ENCODE measurements at places on chromosomes 12 and 14.

- no peak for DNase-seq
Measured at GRCh38 chr14:94008234-94008633, 11.1 kb downstream of the CCDC197 start.

DNA sequence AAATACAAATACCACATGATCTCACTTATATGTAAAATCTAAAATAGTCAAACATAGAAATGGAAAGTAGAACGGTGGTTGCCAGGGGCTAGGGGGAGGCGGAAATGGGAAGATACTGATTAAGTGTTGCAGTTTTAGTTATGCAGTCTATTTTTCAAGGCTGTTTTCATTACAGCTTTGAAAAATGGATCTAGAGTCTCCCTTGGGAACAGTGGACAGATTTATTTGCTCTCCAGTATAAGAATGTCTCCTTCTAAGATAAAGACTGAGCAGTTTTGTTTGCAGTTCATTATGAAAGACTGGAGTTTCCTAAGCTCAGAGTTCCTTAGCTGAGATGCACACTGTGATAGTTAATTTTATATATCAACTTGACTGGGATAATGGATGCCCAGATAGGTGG, 202.5 kb downstream of the KLHL28 start:
- no peak for DNase-seq

GRCh38 chr12:50055831-50056638, 1.4 kb upstream of the ASIC1 start:
- DNase-seq: peak; percentile 41

DNA sequence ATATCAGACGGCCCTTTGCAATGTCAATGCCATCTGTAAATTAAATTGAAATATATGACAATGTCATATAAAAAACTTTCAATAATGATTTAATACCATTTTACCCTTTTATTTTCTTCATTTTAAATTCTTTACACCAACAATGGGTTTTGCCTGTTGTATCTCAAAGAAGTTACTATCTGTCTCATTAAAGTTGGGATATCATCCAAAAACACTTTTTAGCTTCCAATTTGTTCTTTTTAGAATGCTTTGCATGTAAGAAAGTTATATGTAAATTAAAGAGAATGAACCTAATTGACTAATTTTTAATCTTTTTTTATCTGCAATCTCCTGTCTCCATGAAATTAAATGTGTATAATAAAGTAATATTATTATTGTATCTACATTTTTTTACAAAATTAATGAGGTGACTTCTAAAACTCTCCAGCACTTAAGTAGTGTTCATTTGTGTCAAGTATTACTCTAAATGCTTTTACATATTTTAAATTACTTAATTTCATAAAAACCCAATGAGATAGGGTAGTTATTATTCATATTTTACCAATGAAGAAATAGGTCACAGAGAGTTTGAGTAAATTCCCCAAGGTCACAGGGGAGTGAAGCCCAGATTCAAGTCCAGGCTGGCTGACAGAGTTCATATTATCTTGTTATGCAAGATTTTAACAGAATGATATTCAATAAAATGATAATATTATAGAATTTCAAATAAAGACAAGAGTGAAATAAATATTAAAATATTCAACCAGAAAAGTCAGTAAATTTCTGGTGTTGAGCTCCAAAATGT, 673.0 kb upstream of the FLRT2 start:
- DNase-seq: no peak

- DNase-seq: peak; percentile 81
Measured at GRCh38 chr12:10722905-10723746, at the start of gene YBX3. Gene YBX3 (minus strand): TSS chr12:10723323. CDS start chr12:10723111, 212 bp downstream.

DNA sequence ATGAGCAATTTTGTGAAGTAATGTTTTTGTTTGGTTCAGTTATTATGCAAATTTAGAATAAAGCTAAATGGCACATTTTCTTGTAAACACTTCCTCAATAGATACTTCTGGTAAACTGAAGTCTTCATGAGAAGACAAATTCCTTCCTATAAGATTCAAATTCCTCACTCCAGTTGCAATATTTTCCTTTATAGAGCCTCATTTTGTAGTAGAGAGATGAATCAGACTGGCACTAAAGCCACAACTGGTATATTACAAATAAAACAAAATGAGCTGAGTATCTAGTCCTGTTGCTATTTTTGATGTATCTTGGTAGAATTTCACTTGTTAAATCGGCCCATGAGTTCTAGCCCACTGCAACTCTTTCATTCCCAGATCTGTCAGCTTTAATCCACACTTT, 5.5 kb downstream of the LGR5 start:
- DNase-seq: no peak

DNA sequence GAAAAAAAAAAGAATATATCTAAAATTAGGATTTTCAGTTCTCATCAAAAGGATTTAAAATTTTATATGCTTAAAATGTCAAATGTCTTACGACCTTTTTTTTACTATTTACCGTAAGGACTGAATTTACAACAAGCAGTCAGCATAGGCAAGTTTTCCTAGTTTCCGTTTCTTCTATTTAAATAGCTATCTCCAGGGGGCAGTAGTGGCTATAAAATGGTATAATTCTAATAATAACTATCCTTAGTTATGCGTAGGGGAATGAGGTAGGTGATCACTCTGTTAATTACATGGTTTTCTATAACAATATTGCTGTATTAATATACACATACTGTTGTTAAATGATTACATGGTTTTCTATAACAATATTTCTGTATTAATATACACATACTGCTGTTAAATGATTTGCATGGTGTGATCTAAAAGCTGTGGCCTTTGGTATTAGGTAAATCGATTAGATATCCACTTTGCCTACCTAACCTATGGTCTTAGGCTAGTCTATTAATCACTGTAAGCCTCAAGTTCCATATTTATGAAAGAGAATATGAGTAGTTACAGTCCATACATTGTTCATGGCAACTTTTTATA, 217.7 kb upstream of the PDZRN4 start:
- no peak for DNase-seq

GRCh38 chr14:69049675-69050074, 70.6 kb upstream of the ACTN1 start:
- DNase-seq: peak; percentile 67

DNA sequence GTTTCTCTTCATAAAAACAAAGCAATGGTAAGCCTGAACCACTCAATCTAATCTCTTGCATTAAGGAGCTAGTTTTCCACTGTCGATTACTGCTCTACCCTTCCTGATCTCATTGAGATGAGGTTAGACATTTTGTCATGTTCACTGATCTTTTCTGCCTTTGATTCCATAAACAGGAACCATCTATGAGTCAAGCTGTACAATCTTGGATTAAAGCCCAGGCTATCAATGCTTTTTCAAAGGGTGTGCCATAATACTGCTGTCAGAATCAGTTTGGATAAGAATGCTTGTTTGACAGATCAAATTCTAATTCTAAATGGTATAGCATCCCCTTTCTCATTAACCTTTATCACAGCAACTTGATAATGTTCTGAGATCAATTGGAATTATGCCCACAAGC, 16.1 kb downstream of the GRIP1 start:
- peak; percentile 78 for DNase-seq

- peak; percentile 66 for DNase-seq
Measured at GRCh38 chr12:67540920-67541624, 107.5 kb upstream of the DYRK2 start.

- peak; percentile 66 for DNase-seq
Measured at GRCh38 chr12:83700838-83701237, 1014.1 kb downstream of the TMTC2 start.

DNA sequence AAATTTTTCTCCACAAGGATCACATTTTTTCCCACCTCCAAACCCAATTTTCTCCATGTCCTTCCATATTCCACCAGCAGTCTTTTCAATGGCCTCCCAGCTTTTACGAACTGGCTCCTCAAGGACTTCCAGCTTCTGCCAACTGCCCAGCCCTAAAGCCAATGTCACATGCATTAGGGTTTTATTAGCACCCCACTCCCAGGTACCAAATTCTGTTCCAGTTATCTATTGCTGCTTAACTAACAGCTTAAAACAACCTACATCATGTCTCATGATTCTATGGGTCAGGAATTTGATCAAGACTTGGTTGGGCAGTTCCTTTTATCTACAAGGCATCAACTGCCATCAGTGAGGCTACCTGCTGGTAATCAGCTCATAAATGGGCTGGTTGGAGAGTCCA, 151.3 kb downstream of the SPTSSA start:
- no peak for DNase-seq

- DNase-seq: no peak
Measured at GRCh38 chr12:110453569-110454296, 3.6 kb upstream of the ARPC3 start.

DNA sequence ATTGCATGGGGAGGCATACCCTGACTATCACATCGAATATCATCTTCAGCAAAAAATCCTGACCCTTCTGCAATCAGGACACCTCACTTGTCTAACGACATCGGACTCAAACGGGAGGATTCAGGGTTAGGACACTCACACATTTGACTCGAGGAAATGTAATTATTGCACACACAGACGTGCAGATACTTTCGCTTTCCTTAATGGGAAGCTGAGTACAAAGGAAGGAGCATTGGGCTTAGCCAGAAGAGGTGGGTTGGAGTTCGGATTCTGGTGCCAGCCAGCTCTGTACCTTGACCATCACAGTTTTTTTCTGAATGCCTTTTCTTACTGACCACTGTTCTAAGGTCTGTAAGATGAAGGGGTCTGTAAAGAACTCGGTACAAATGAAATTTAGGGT, 260.4 kb downstream of the GALC start:
- DNase-seq: no peak

DNA sequence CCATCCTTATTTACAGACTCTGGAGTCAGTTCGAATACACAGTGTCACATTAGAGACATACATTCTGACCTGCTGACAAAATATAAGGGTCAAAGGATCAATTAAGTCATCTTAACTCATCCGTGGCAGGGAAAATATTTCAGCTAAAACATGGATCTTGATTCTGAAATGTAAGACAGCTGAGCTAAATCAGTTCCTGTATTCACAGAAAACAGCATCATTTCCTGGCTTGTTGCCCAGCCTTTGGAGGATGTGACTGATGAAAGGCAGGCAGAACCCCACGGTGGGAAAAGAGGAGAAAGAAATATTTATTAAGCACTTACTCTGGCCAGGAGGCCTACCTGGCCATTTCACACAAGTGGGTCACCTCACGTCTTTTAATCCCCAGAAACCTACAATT, 101.9 kb downstream of the GAS2L3 start:
- DNase-seq: peak; percentile 49

DNA sequence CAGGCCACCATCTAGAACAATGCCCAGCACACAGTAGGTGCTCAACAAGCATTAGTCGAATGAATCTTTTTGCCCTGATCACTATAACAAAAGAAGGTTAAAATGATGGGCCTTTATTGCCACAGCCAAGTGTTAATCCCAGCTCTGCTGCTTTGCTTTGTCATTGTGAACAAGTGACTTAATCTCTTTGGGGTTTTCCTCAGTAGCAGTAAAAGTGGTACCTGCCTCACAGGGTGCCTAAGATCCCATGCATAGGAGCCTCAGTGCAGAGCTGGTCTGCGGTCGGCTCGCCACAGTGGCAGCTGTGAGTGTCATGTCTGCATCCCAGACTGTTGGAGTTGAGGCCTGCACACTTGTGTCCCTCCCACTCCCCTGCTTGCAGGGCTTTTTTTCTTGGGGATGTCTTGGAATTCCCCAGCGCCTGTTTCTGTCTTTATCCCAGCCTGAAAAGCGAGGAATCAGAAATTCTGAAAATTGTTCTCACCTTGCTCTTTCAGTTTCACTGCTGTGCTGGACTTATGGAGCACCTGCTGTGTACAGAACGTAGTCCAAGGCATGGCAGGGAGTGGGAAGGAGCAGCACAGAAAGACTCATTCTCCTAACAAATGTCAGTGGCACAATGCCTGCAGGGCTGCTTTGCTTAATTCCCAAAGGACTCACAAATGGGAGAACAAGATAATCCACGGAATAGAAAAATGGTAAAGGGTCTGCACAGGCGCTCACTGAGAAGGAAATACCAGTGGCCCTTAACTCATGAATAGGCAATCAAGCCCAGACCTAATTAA, 90.8 kb downstream of the EML1 start:
- no peak for DNase-seq

DNA sequence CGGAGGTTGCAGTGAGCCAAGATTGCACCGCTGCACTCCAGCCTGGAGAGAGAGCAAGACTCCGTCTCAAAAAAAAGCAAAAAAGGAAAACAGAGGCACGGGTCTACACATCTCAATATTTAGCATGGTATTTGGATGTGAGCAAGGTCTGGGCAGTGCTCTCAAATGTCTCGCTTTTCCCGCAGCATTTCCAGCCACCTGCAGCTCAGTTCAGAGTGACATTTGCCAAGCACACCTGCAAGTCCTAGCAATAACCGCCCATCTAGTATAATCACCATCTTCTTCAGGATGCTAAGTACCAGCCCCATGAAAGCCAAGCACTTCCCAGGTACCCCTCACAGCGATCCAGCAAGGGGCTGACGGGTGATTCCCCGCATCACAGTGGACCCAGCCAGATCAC, 69.1 kb downstream of the FOXN3 start:
- DNase-seq: no peak
